Posterior vena cava (tissue), 2 donors: ENCODE measurements at places on chromosomes 5 and 9. TPM values are rescaled to one million over a fixed set of nuclear protein-coding genes. Genes with fewer than 3 reads are reported as not detected.

DNA sequence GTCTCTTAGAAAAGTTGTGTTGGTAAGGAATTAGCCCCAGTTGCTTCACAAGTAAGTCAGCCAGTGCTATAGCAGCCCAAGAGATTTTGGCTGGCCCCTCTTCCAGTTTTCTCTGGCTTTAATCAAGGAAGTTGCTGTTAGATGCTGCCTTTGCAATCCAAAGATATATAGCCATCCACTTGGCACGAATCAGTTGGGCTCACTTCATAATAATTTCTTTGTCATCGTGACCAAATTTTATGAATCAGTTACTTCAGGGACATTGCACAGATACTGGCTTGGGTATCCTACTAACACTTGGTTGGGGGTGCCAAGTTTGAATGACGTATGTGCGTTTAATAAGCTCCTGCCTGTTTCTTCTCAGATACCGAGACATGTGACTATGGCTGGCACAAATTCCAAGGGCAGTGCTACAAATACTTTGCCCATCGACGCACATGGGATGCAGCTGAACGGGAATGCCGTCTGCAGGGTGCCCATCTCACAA is 81.5 kb downstream of the VCAN start:
- peak; percentile 85 for DNase-seq

DNA sequence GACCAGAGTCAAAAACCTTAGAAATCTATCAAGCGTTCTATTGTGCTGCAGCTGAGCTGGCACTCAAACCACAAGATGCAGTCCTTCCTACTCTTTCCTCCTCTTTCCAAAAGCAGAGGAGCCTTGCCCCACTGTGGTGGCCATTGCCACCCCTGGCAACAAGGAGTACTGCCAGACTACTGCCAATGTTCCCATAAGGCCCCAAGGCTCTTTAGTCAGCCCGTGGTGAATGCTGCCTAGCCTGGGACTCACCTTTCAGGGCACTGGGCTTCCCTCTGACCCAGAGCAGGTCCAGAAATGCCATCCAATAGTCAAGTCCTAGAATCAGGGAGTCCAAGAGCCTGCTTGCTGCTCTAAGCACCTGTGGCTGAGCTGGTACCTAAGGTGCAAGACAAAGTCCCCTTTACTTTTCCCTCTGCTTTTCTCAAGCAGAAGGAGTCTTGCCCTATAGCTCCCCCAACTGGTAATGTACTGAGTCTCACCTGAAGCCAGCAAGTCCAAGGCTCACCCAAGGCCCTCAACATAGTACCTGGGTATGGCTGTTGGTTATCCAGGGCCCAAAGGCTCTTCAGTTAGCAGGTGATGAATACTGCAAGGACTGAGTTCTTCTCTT is 219.4 kb downstream of the ATPSCKMT start:
- no peak for DNase-seq

GRCh38 chr5:156402387-156402921 is 75.5 kb downstream of the SGCD start:
- no peak for DNase-seq

- DNase-seq, result no peak
Measured at GRCh38 chr9:101795147-101795546, 56.7 kb upstream of the GRIN3A start.

Gene SLC34A1
- total RNA-seq, result not detected

Gene FSD1L
- 5.5 TPM for total RNA-seq
